ENCODE measurements at places on chromosomes 11 and 22. TPM values are rescaled to one million over a fixed set of nuclear protein-coding genes. Genes with fewer than 3 reads are reported as not detected.

GRCh38 chr22:38338772-38339379 lies 21.6 kb upstream of the CSNK1E start:
- peaks cover 10% of the 10 kb centered on the region for H3K4me1 ChIP-seq
- no peak overlapping the region for H3K27ac ChIP-seq
- H3K27me3 ChIP-seq = no peaks in the 10 kb centered on the region
- DNase-seq = no peak
- no peaks in the 10 kb centered on the region for H3K36me3 ChIP-seq

The MS4A3 gene
- total RNA-seq = not detected

The PLAAT5 gene
- total RNA-seq = 0.24 TPM

- no peaks in the 10 kb centered on the region for H3K4me1 ChIP-seq
- no peak for DNase-seq
- no peak overlapping the region for H3K4me3 ChIP-seq
- no peaks in the 10 kb centered on the region for H3K36me3 ChIP-seq
These were observed 202.0 kb downstream of the NTM start for GRCh38 chr11:131572423-131572822.

- no peak overlapping the region for H3K27ac ChIP-seq
- H3K4me3 ChIP-seq = no peak overlapping the region
- no peaks in the 10 kb centered on the region for H3K4me1 ChIP-seq
- H3K36me3 ChIP-seq = no peaks in the 10 kb centered on the region
- DNase-seq = no peak
- no peaks in the 10 kb centered on the region for H3K27me3 ChIP-seq
These were observed 40.8 kb downstream of the PGM2L1 start for GRCh38 chr11:74357449-74357848.

DNA sequence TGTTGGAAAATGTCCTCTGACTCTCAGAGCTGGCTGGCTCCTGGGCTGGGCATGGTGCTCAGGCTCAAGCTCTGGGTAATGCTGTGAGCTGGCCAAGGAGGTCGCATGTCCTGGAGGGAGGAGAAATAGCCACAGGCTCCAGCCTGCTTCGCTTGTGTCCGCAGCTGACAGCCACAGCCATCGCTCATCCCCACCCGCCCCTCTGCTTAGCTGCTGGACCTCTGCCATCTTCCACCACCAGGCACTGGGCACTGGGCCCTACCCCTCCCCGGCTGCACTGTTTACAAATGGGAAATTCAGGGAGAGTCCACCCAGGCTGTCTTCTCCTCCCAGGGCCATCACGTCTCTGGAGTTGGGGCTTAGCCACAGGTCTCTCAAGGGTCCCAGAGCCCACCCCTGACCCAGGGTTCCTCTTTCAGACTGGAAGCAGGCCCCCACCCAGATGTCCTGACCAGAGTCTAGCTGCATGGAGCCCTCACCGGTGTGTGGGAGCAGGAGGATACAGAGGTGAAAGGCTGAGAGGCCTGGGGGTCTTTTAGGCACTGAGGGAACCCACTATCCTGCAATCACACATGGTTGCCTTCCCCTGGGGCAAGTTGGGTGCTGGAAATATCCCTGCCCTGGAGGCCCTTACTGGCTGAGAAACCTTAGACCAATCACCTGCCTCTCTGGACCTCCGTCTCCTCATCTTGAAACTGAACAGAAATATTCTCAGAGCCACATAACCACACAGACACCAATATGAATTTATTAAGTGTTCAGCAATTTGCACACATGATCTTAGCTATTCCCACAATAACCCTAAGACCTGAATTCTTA lies 62.7 kb downstream of the CD82 start:
- no peaks in the 10 kb centered on the region for H3K4me1 ChIP-seq
- H3K36me3 ChIP-seq = no peaks in the 10 kb centered on the region
- H3K27me3 ChIP-seq = peaks cover 17% of the 10 kb centered on the region
- H3K4me3 ChIP-seq = no peak overlapping the region
- H3K27ac ChIP-seq = no peak overlapping the region

DNA sequence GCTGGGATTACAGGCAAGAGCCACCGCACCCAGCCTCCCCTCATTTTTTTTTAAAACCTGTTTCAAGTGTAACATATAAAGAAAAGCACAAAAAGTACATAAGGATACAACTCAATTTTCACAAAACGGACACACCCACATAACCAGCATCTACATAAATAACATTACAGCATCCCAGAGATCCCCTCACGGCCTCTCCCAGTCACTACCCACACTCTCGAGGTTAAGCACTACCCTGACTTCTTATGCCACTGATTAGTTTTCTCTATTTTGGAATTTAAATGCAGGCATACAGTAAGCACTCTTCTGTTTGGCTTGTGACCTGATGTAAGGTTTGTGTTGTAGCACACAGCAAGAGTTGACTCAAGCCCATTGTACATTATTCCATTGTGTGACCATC lies 82.5 kb downstream of the CLPB start:
- no peaks in the 10 kb centered on the region for H3K4me1 ChIP-seq
- no peaks in the 10 kb centered on the region for H3K36me3 ChIP-seq
- H3K27ac ChIP-seq = no peak overlapping the region
- no peak overlapping the region for H3K4me3 ChIP-seq
- no peak for DNase-seq

- H3K4me1 ChIP-seq = peaks cover 16% of the 10 kb centered on the region
- DNase-seq = no peak
- no peak overlapping the region for H3K27ac ChIP-seq
- no peaks in the 10 kb centered on the region for H3K36me3 ChIP-seq
- H3K27me3 ChIP-seq = peaks cover 23% of the 10 kb centered on the region
- H3K4me3 ChIP-seq = no peak overlapping the region
These were observed 1.4 kb downstream of the ARVCF start for GRCh38 chr22:20015187-20015625.

- no peaks in the 10 kb centered on the region for H3K27me3 ChIP-seq
- H3K36me3 ChIP-seq = no peaks in the 10 kb centered on the region
- peaks cover 3% of the 10 kb centered on the region for H3K4me1 ChIP-seq
- peak; percentile 51 for DNase-seq
- peak within 1 kb of the TSS; percentile 41 for H3K4me3 ChIP-seq
These were observed at the start of gene P4HA3 for GRCh38 chr11:74311352-74311926. Gene P4HA3 (minus strand): TSS chr11:74311640. CDS start chr11:74311611, 29 bp downstream.

GRCh38 chr22:21448627-21449416 lies 18.4 kb upstream of the TMEM191C start:
- DNase-seq = no peak
- no peaks in the 10 kb centered on the region for H3K27me3 ChIP-seq
- no peaks in the 10 kb centered on the region for H3K4me1 ChIP-seq
- H3K27ac ChIP-seq = no peak overlapping the region
- no peak overlapping the region for H3K4me3 ChIP-seq

DNA sequence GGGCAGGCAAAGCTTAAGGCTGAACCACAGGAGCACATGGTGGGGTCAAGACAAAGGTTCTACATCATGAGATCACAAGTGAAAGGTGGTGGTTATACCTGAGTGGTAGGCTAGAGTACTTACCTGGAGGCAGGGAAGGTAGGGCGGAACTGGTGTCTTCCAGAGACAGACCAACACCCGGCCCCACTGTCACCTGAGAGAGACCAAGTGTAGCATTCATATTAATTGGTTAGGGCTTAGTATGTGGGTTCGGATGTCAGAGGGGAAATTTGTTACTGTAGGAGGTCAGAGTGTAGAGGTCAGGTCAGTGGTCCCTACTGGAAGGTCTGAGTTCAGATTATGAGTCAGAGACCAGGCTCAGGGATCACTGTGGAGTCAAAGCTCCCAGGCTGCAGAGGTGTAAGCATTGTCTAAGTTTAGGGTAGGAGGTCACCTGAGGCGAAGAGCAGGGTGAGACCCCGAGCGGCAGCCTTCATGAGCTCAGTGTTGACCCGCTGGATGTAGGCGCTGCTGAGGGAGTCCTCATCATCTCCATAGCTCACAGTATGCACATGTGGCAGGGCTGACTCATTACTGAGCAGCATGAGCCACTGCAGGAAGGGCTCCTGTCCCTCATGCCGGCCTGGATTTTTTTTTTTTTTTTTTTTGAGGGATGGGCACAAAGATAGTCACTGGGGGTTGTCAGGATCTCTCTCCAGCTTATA lies 3.2 kb downstream of the TPP1 start:
- no peaks in the 10 kb centered on the region for H3K27me3 ChIP-seq
- H3K36me3 ChIP-seq = peaks cover 13% of the 10 kb centered on the region
- no peak overlapping the region for H3K4me3 ChIP-seq

The PGGHG gene
- 2.1 TPM for total RNA-seq

GRCh38 chr22:35587447-35587870 lies 29.7 kb downstream of the MB start:
- no peak overlapping the region for H3K4me3 ChIP-seq
- peaks cover 35% of the 10 kb centered on the region for H3K4me1 ChIP-seq
- H3K27ac ChIP-seq = no peak overlapping the region
- DNase-seq = no peak

- no peaks in the 10 kb centered on the region for H3K27me3 ChIP-seq
- H3K4me1 ChIP-seq = no peaks in the 10 kb centered on the region
- H3K4me3 ChIP-seq = no peak overlapping the region
These were observed 19.1 kb downstream of the RIC3 start for GRCh38 chr11:8149726-8150125.

GRCh38 chr22:22741843-22742242 lies 97.4 kb downstream of the GGTLC2 start:
- H3K36me3 ChIP-seq = no peaks in the 10 kb centered on the region
- DNase-seq = no peak
- peaks cover 38% of the 10 kb centered on the region for H3K27me3 ChIP-seq
- H3K27ac ChIP-seq = no peak overlapping the region
- H3K4me3 ChIP-seq = no peak overlapping the region

GRCh38 chr11:116861539-116861938 lies 24.1 kb upstream of the APOA1 start:
- H3K27ac ChIP-seq = peak overlapping the region; percentile 62
- peaks cover 19% of the 10 kb centered on the region for H3K4me1 ChIP-seq
- H3K4me3 ChIP-seq = no peak overlapping the region
- H3K27me3 ChIP-seq = no peaks in the 10 kb centered on the region

DNA sequence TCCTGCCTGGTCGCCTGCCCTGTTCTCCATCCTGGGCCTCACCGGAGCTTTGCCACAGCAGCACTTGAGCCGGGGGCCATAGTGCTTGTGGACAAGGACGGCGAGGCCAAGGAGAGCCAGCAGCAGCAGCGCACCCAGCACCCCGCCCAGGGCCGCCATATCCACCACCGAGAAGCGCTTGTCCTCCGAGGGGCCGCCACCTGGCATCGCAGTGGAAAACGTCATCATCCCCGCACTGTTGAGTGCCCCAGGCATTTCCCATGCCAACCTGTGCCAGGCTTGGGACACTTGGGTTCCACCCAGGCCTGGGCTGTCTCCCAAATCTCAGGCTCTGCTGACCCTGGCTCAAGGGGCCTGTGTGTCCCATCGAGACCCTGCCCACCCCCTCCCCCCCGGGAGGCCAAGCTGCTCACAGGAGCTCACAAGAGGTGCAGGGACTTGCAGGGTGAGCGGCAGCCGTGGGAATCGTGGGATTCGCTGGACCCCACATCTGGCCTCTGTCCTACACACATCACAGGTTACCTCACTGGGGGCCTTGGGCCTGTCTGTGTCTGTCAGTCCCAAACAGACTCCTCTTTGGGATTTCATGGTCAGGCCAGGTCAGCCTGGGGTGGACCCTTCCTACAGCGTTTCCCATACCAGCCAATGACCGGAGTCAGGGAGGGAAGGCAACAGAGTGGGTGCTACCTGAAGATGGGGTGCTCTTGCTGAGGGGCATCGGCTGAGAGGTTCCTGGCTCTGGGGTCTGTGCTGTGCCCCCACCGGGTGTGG lies 2.3 kb upstream of the IRF7 start:
- no peak overlapping the region for H3K27ac ChIP-seq
- no peak overlapping the region for H3K4me3 ChIP-seq
- H3K27me3 ChIP-seq = no peaks in the 10 kb centered on the region
- DNase-seq = no peak
- H3K4me1 ChIP-seq = peaks cover 8% of the 10 kb centered on the region

The FGF19 gene
- 10.3 TPM for total RNA-seq

- no peak for DNase-seq
- peaks cover 9% of the 10 kb centered on the region for H3K4me1 ChIP-seq
- H3K27ac ChIP-seq = no peak overlapping the region
- H3K27me3 ChIP-seq = peaks cover 4% of the 10 kb centered on the region
- no peak overlapping the region for H3K4me3 ChIP-seq
These were observed 3.1 kb downstream of the ACY3 start for GRCh38 chr11:67647471-67647870.

DNA sequence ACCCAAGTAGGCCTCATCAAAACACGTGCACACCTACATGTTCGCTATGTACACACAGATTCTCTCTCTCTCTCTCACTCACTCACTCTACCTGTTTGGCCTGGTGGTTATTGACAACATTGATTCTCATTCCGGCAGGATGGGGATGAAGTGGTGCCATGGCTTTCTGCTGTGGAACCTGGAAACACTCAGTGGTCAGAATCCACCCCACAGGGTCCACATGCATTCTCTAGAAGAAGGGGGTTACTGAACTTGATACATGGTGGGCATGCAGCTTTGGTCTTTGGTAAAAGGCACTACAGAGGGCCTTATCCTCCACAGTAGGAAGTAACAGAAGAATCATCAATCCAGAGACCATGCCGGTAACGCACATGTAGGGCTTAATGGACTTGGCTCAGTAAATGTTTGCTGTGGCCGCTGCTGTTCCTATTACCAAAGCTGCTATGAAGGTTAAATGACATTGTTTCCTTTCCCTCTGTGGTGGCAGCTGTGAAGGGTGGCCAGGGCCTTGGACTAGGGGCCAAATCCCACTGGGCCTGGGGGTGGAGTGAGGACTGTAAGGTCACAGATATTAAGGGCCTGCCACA lies 12.7 kb downstream of the POLDIP3 start:
- no peak overlapping the region for H3K27ac ChIP-seq
- H3K4me1 ChIP-seq = peaks cover 40% of the 10 kb centered on the region
- H3K4me3 ChIP-seq = no peak overlapping the region

GRCh38 chr11:88631497-88631896 lies 294.0 kb upstream of the CTSC start:
- H3K36me3 ChIP-seq = no peaks in the 10 kb centered on the region
- no peaks in the 10 kb centered on the region for H3K4me1 ChIP-seq
- H3K4me3 ChIP-seq = no peak overlapping the region
- H3K27me3 ChIP-seq = no peaks in the 10 kb centered on the region

- no peak overlapping the region for H3K27ac ChIP-seq
- H3K27me3 ChIP-seq = no peaks in the 10 kb centered on the region
- peaks cover 34% of the 10 kb centered on the region for H3K4me1 ChIP-seq
- H3K36me3 ChIP-seq = no peaks in the 10 kb centered on the region
- no peak overlapping the region for H3K4me3 ChIP-seq
- DNase-seq = no peak
These were observed 167.8 kb upstream of the NCAM1 start for GRCh38 chr11:112793416-112793815.

GRCh38 chr11:76415073-76415472 lies 29.7 kb upstream of the EMSY start:
- no peaks in the 10 kb centered on the region for H3K36me3 ChIP-seq
- H3K4me1 ChIP-seq = no peaks in the 10 kb centered on the region
- H3K4me3 ChIP-seq = no peak overlapping the region
- H3K27ac ChIP-seq = no peak overlapping the region
- no peaks in the 10 kb centered on the region for H3K27me3 ChIP-seq
- DNase-seq = no peak

Measured in SJSA1 (cell line).